T1000 (cell line): ENCODE measurements at places on chromosomes 12 and 14.

GRCh38 chr14:92848887-92849286, 54.8 kb downstream of the GOLGA5 start:
- DNase-seq, result no peak

DNA sequence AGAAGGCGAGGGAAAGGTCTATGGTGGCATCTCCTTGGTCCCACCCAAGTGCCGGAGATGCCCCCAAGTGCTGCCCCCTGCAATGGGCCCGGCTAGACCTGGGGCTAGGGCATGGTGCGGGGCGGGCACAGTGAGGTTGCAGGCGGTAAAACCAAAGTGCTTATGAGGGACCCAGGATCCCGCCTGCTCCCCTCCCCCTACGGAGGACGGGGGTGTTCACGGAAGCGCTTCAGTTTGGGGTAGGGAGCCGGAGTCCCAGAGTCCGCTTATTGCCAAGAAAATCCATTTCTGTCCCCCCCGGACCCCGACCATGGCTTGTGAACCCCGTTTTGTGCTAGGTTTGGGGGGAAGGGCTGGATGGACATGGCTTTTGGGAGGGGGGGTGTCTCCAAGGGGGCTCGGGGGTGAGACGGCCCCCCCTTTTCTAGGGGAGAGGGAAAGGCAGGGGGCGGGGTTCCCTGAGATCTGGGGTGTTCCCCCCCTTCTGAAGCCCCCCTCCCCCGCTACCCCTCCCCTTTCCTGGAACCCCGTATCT, 5.4 kb upstream of the GPR84 start:
- no peak for DNase-seq

DNA sequence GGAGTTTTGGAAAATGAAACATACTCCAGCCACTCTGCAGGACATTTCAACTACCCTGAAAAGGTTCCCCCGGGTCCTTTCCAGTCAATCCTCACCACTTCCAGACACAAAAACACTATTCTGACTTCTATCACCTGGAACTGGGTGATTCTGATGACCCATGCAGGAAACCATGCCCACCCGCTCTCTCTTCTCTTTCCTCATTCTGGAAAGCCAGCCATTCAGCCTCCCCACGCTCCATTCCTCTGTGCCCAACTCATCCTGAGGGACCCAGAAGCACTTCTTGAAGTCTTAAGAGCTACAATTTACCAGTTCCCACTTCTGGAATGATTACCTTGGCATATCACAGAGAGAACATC, 3.2 kb downstream of the CCDC88C start:
- DNase-seq, result no peak

- DNase-seq, result no peak
Measured at GRCh38 chr12:97003276-97003675, 96.2 kb downstream of the NEDD1 start.

GRCh38 chr12:23055004-23055403, 430.0 kb downstream of the ETNK1 start:
- no peak for DNase-seq
